Stimulated activated CD4-positive, alpha-beta T cell treated with anti-CD3 and anti-CD28 coated beads, Interleukin-4, amount 100 ng/mL, for 4 hours (primary cell): ENCODE measurements at places on chromosomes 12 and 14.

DNA sequence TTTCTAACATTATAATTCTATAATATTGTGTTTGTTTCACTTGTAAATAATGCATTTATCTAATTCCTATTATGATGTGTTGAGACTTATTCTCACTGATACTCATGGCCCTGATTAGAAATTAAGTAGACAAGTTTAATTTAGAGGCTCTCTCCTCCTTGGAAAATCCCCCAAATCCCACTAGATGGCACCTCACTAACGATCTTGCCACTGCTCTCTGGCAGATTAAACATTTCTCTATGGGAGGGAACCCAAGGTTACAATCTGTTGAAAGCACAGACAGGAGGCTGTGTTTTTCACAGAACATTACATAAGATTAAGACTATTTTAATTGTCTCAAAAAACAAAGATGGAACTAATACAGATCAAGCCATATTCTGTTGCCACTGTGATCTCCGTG, 318.7 kb downstream of the LRFN5 start:
- no peak for DNase-seq

DNA sequence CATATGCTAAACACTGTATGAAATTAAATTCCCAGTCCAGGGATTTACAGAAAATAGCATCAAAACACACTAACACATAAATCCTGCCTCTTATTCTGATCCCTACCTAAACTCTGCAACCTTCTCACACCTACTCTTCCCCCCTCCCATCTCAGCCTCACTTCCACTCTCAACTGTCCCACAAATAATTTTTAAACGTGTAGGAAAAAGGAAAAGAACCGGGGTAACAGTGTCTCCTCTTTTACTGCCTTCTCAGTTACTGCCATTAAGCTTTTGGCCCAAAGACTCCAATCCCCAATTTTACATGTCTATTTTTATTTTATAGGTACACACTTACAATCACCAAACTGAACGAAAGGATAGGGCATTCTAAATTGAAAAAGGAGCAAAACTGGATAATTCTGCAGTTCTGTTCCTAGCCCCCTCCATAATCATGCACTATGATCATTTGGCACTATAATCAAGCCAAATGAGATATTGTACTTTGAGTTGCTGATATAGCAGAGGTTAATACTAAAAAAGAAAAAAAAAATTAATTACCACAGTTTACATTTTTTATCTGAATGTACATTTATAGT, 2.9 kb downstream of the DUSP16 start:
- DNase-seq, result no peak

DNA sequence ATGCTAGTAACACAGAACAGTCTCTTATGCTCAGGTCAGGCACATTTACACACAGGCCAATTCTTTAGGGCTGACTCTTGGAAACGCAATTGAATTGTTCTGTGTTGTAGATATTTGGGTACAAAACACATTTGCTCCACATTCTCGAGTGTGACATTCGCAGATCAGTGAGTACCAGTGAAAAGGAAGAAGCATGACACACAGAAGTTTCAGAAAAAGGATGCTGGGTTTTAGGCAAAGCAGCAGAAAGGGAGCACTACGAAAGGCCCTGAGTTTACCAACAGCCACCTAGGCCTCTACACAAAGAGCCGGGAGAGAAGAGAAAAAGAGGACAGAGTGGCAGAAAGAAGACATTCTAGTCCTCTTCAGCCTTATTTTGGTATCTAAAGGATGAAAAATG, 254.4 kb upstream of the BTG1 start:
- no peak for DNase-seq

GRCh38 chr12:23611320-23611719, 338.1 kb downstream of the SOX5 start:
- DNase-seq, result no peak

DNA sequence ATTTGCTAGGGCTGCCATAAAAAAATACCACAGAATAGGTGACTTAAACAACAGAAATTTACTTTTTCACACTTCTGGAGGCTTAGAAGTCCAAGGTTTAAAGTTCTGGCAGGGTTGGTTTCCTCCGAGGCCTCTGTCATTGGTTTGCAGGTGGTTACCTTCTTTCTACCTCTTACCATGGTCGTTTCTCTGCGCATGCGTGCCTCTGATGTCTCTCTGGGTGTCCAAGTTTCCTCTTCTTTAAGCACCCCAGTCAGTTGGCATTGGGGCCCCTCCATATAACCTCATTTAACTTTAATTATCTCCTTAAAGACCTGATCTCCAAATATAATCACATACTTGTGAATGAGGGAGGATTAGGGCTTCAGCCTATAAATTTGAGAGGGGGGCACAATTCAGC, 103.2 kb downstream of the SLC15A5 start:
- DNase-seq, result no peak

- no peak for DNase-seq
Observed at GRCh38 chr14:37142835-37143401, 29.5 kb downstream of the SLC25A21 start.
